ENCODE measurements at places on chromosomes 2 and 18. TPM values are rescaled to one million over a fixed set of nuclear protein-coding genes. Genes with fewer than 3 reads are reported as not detected.

GRCh38 chr18:12420821-12421421 is 13.2 kb downstream of the PRELID3A start:
- no peak for DNase-seq

DNA sequence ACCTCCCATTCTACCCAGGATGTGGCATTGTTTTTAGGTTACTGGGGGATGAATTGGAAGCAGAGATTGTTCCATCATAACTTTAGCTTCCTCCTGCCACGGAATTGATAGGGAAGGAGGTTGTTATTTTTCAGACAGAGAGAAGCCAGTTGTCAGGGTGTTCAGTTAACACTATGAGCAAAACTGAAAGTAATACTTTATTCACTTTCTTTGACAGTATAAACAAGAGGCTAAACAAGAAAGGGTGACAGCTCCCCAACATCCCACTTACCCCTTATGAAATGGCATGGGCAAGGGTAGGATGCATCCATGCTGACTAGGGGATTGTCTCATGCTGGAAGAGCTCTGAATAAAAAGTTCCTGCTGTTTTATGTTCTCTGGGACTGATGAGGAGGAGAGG is 36.4 kb upstream of the GAREM1 start:
- DNase-seq, result no peak

DNA sequence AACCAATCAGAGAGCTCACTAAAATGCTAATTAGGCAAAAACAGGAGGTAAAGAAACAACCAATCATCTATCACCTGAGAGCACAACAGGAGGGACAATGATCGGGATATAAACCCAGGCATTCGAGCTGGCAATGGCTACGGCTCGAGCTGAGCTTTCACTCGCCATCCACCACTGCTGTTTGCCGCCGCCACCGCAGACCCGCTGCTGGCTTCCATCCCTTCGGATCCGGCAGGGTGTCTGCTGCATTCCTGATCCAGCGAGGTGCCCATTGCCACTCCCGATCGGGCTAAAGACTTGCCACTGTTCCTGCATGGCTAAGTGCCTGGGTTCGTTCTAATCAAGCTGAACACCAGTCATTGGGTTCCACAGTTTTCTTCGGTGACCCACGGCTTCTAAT is 236.7 kb upstream of the DLGAP1 start:
- no peak for DNase-seq

GRCh38 chr2:221200184-221200839 is 371.8 kb downstream of the EPHA4 start:
- DNase-seq, result no peak

GRCh38 chr18:7870855-7871254 is 303.7 kb downstream of the PTPRM start:
- peak; percentile 11 for DNase-seq

DNA sequence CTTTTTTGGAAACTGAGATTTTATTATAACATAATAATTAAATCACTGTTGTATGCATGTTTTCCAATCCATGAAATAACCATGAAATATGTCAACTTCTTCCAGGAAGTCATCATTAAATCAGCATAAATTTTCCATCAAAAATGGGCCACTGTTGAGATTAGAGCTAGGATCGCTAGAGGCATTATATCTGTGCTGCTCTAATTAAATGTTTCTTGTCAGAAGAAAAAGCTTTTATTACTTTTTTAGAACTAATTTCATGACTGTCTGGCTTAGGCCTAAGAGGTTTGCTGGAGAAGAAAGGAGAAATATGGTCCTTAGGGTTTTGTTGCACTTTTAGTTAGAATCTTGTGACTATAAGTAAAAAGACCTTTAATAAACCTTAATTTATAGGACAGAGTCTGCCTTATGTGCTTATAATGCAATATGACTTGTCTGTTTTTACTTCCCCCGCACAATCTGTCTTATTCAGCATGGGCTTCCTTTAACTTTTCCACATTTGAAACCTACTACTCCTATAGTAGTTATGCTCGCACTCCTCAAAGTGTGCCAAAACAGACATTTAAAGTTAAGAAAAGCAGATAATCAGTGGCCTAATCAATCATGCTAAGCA is 363.4 kb upstream of the GCFC2 start:
- no peak for DNase-seq

- no peak for DNase-seq
These were observed 63.8 kb downstream of the HAUS1 start for GRCh38 chr18:46167971-46168370.

- peak; percentile 34 for DNase-seq
These were observed 178.2 kb upstream of the RASGRP3 start for GRCh38 chr2:33298233-33298632.

DNA sequence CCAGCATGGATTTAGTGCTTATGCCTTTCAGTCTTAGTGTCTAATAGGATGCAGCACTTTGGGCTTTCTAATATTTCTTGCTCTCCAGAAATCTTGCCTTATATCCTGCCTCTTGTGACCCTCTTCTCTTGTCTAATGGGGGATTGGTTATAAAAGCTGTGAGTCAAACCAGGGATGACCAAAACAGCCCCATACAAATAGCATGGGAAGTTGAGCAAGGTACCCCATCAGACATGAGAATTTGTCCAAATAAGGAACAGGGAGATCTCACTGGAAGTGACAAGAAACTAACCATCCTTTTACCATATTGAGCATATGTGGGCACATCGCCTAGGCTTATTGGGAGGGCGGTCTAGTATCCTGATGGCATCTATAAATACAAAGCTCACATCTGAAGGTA is 78.8 kb upstream of the BZW1 start:
- no peak for DNase-seq

GRCh38 chr2:207265869-207266268 is 100.1 kb upstream of the KLF7 start:
- no peak for DNase-seq

The TRABD2A gene
- total RNA-seq, result 1.5 TPM

The IL36G gene
- 0.32 TPM for total RNA-seq

The MYOM1 gene
- 0.07 TPM for total RNA-seq

The GATA6 gene
- 0.03 TPM for total RNA-seq
